ENCODE measurements at places on chromosomes 7 and 10.

DNA sequence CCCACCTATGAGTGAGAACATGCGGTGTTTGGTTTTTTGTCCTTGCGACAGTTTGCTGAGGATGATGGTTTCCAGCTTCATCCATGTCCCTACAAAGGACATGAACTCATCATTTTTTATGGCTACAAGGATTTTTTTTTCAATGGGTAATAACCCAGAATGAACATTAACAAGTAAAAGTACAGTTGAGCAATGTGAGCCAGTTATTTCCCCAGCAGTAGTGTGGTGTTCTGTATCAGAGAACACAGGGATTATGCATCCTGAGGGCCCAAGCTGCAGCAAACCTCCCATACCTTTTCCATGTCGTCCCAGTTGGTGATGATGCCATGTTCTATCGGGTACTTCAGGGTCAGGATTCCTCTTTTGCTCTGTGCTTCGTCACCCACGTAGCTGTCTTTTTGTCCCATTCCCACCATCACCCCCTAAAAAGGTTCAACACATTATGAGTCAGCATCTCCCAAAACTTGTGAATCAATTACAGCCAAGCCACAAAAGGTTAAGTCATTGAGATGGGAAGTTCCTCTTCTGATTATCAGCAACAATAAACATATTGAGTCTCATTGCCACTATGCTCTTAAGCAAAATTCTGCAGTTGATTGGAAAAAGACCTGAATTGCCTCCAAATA is 5.5 kb downstream of the ACTA2 start:
- DNase-seq: no peak

- no peak for DNase-seq
Observed at GRCh38 chr7:151572136-151572535, 52.4 kb upstream of the RHEB start.

- no peak for DNase-seq
Observed at GRCh38 chr7:44853391-44853790, 5.5 kb upstream of the H2AZ2 start.

GRCh38 chr10:126262233-126262838 is 125.9 kb downstream of the ADAM12 start:
- no peak for DNase-seq

- DNase-seq: no peak
Observed at GRCh38 chr7:100153708-100154535, 4.6 kb downstream of the TRAPPC14 start.

All from GM12891 (cell line).